ENCODE measurements at places on chromosomes 2 and 18. TPM values are rescaled to one million over a fixed set of nuclear protein-coding genes. Genes with fewer than 3 reads are reported as not detected.

DNA sequence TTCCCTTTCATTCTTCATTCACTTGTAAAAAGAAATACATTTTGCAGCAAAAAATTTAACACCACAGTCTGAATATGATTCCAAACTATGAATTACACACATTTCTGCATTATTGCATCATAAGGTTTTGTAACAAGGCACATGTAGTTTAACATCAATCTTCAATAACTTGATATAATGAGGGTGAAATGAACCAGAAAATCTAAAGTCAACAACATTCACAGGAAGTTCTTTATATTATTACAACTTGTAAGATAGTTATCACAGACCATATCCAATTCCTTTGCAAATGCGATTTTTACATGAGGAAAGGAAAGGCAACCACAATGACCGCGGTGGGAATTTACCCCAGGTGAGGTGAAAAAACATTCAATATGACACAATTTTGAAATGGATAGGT lies 213.3 kb downstream of the NAPG start:
- no peak for DNase-seq

- DNase-seq, result no peak
Observed at GRCh38 chr18:5294113-5294456, 1.4 kb downstream of the ZBTB14 start.

DNA sequence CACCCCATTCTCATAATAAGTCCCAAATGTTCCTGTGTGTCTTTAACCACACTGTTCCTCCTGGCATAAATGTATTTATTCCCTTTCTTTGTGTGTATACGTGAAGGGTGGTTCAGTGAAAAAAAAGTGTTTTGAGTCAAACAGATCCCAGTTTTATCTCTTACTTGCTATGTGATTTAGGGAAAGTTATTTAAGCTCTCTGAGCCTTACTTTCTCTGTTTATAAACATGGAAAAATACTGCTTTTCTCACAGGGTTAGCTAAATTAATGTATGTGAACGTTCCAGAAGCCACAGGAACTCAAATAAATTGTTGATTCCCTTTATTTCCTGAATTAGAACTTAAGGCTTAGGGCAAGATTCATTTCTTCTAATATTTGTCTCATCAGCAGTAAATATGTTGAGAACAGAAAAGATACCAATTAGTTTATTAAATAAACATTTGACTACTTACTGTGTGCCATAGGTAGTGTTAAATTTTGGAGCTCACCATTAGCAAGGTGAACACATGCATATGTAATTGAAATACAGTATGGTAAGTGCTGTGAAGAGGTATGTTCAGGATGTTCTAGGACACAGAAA lies 33.2 kb downstream of the RALBP1 start:
- DNase-seq, result no peak

CNRIP1 gene
- polyA plus RNA-seq, result 49.9 TPM

DNA sequence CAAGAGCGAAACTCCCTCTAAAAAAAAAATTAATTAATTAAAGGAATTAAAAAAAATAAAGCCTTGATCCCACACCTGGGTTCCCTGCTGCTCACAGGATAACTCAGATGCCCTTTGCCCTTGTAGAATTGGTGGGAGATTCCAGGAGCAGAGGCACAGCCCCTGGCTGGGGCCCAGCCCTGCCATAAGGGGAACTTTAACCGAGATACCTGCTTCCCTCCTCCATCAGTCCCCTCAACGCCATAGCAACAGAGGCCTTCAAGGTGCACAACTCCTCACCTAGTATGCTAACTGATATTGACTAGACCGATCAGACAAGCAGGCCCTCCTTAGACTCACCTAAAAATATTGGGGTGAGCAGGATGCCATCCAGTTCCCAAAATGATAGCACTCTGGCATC lies 23.6 kb downstream of the TEX44 start:
- DNase-seq, result no peak

DNA sequence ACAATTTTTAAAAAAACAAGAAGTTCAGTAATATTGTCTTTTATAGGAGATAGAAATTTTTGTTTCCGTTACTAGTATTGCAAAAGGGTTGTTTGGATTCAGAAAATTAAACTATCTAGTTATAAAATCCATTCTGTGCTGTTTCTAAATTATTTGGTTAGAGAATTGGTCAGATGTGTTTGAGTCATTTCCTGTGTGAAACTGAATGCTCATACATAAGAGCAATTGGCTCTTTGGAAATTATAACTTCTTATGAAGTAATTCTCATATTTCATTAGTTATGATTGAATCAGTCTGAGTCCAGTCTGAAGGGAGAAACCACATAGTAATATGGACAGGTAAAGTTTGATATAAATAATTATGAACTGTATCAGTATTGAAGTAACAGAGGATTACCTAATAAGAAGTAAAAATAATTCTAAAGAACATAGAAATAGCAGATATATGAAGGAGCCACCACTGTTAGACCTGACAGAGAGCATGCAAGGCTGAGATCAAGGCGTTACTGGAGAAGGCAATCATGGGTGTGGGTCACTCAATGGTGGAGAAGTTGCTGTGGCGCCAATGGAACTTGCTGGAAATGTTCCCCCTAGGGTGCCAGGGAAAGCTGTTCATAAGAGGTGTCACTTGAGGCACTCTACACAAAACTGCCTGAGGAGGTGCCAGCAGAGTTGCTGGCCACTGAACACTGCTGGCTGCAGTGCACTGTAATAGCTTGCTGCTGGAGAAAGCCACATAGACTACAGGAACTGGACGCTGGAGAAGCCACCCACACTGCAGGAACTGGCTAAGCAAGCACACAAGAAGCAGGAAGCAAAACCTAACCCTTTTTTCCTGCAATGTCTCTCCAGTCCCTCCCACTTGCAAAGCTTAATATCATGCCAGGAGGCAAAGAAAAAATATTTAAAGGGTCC lies 18.0 kb upstream of the FAP start:
- DNase-seq, result no peak

DNA sequence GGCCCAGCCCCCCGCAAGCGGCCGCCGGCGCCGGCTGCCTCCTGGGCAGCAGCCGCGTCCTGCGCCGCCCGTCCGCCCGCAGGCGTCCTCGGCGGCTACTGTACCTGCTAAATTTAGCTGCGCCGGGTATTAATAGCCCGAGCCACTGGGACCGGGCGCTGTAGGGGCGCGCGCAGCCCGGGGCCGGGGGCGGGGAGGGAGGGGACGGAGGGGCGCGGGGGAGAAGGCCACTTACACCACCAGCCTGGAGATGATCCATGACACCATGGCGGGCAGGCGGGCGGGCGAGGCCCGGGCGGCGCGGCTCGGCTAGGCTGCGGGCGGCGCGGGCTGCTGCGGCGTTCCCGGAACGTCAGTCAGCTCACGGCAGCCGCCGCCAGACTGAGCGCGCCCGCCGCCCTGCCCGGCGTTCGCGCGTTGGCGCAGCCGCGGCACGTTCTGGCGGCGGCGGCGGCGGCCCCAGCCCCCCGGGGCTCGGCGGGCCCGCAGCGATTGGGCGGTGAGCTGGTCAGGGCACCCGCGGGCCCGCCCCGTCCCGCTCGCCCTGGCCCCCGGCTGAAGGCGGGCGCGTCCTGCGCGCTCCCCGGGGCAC lies at the start of gene REEP1:
TSS of gene REEP1 (minus strand) at position 383 of the 592 bp plus-strand sequence. CDS start at position 267, 116 bp downstream.
- no peak for DNase-seq

GRCh38 chr2:10383960-10384734 lies 64.0 kb downstream of the ODC1 start:
- DNase-seq, result no peak

GRCh38 chr2:134384131-134384530 lies 130.3 kb downstream of the MGAT5 start:
- DNase-seq, result no peak

DNA sequence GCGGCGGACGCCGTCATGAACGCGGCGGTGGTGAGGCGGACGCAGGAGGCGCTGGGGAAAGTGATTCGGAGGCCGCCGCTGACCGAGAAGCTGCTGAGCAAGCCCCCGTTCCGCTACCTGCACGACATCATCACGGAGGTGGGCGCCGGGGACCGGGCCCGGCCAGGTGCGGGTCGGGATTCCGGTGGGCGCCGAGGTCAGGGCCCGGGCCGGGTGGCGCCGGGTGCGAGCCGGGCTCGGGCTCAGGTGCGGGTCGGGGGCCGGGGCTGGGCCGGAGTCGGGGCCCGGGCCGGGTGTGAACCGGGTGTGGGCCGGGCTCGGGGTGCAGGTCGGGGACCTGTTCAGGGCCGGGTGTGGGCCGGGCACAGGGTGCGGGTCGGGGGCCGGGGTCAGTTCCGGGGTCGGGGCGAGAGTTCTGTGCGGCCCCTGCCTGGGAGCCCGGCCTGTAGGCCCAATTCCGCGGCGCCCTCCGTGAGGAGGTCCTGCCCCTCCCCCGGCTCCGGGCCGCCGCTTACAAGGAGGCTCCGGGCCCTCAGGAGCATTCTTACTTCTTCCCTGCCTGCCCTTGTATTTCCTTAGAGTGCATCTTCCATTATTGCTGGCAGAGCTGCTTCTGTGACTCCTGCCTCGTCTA lies 447 bp downstream of the TRAF3IP1 start:
- no peak for DNase-seq

DNA sequence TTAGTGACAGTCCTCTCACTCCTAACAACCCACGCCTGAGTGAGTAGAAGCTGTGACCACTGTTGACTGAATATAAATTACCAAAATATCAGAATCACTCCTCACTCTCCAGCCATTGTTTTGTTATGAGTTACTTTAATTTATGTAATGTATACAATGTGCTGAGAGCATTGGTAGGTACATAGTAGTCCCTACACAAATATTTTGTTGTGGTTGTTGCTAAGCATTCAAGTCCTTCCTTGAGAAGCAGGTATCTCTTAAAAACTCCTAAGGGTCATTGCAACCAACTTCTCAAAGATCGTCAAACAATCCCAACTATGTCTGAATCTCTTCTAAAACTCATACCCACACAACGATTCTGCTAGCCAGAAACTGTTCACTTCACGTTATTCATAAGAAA lies 476.8 kb upstream of the TNP1 start:
- no peak for DNase-seq

DYNC1I2 gene
- polyA plus RNA-seq, result 199 TPM

- no peak for DNase-seq
Observed at GRCh38 chr2:152339556-152340286, 4.7 kb downstream of the FMNL2 start.

HOXD12 gene
- not detected for polyA plus RNA-seq

DNA sequence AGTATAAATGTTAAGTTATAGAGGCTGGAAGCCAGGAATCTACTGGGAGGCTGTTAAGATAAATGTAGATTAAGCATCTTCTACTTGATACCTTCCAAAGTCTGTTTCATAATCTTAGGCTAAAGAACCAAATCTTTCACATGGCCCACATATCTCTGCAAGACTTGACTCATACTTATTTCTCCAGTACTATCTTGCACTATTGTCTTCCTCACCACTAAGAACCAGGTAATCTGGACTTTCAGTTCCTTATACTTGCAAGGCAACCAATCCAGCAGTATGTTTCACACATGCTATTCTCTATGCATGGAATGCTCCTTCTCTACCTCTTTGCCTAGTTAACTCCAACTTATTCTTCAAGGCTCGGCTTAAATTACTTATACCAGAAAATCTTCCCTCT lies 62.2 kb downstream of the RBMS1 start:
- no peak for DNase-seq

DNA sequence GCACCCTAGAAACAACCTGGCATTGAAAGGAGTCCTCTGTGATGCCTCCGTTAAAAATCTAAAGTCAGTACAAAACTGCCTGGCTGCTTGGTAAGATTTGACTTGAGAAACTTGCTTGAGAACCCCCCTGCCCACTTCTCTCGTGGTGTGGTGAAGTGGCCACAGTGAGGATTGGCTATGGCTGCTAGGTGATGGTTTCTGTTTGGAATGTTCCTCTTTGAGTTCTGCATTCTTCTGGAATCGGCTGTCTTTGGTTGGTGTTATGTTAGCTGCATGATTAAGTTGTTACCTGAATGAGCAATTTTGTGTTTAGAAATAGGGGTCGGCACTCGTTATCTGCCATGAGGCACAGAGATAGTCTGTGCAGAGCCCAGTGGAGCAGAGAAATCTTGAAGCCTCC lies 21.7 kb upstream of the SAG start:
- no peak for DNase-seq

LINC00305 gene
- polyA plus RNA-seq, result not detected

DNA sequence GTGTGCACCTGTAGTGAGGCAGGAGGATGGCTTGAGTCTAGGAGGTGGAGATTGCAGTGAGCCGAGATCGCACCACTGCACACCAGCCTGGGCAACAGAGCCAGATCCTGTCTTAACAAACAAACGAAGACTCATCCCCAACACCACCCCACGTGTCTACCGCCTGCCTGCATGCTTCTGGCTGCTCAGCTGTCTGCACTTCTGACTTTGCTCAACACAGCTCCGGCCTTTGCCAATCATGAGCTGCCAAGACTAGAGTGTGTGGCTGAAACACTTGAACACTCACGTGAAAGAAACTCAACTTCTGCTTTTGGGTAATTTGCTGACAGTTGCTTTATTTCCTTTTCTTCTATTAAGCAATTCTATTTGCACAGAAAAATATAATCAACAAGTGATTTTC lies 32.1 kb upstream of the SP3 start:
- peak; percentile 92 for DNase-seq

- DNase-seq, result no peak
Observed at GRCh38 chr2:156986339-156986988, 271.0 kb upstream of the GALNT5 start.

GRCh38 chr2:191846515-191847476 lies at the start of gene CAVIN2:
Gene CAVIN2, minus strand, starts transcription at chr2:191847088. Its CDS starts 163 bp downstream, at chr2:191846925.
- peak; percentile 80 for DNase-seq

- DNase-seq, result no peak
Observed at GRCh38 chr2:134198006-134198634, 55.8 kb upstream of the MGAT5 start.

DNA sequence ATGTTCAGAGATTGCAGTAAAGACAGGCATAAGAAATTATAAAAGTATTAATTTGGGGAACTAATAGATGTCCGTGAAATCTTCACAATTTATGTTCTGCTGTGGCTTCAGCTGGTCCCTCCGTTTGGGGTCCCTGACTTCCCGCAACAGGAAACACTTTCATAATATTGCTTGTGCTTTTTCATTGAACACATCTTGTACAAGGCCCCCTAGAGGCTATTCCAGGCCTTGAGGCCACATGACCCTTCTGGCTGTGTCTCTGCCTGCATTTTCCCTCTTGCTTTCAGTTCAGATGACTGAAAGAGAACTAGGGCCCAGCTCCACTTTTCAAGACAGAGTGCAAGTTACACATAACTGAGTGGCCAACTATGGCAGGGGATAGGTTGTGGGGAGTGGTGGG lies 164.1 kb downstream of the TMEM247 start:
- no peak for DNase-seq

RGPD3 gene
- 0.47 TPM for polyA plus RNA-seq

STARD6 gene
- not detected for polyA plus RNA-seq

- peak; percentile 20 for DNase-seq
Observed at GRCh38 chr2:109383505-109384307, 230.1 kb downstream of the SEPTIN10 start.

- no peak for DNase-seq
Observed at GRCh38 chr2:189074506-189074905, 100.3 kb downstream of the COL3A1 start.

CYS1 gene
- polyA plus RNA-seq, result 17.4 TPM

- no peak for DNase-seq
Observed at GRCh38 chr18:24395049-24395795, 2.4 kb downstream of the OSBPL1A start.
